ENCODE measurements at places on chromosomes 7 and 10.

GRCh38 chr10:76334255-76334654 is 902.8 kb downstream of the LRMDA start:
- no peak for DNase-seq

- DNase-seq: peak; percentile 49
Observed at GRCh38 chr10:97791824-97792721, 20.3 kb upstream of the SFRP5 start.

DNA sequence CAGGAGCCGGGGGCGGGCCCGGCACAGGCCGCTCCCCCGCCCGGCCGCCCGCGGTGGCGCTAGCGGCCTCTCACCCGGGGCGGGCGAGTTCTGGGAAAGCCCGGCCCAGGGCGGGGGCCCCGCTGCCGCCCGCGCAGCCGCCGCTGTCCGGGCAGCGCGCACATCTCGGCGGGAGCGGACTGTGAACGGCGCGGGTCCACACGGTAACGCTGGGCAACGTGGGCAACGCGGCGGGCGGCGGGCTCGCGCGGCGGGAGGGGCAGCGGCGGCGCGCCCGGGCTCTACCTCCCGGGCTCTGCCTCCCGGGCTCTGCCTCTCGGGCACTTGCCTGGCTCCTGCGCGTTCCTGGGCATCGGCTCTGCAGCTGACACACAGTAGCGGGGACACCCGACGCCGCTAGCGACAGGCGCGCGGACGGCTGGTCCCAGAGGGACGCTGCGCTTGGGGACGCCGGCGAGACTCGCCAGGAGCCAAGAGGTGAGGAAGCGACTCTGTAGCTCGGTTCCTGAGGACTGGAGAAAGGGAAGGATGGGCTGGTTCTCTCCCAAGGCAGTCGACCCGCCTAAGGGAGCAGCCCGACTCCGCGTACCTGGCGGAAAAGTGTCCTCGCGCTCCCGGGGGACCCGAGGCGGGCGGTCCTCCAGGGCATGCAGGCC is at the start of gene PLCE1:
Gene PLCE1, plus strand, starts transcription at position 150 of the 656 bp plus-strand sequence. CDS start 37,116 bp downstream, outside the sequence.
- no peak for DNase-seq

DNA sequence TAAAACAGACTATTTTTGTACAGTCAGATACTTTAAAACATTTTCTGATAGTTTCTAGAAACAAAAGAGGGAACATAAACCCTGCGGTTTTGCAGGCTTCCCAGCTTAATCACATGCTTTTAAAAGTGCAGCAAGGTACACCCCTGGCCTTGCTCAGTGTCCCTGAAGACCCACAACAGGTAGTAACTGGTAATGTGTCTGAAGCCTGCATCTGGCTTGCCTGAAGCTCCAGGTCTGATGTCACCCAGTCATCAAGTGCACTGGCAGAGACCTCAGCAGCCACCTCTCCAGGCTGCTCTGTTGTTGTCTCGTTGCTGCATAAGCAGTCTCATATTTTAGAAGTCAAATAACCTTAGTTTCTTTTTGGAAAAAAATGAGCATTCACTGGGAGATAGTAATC is 376.1 kb upstream of the MTPN start:
- DNase-seq: no peak

GRCh38 chr7:30183749-30184369 is 49.1 kb downstream of the MTURN start:
- no peak for DNase-seq

DNA sequence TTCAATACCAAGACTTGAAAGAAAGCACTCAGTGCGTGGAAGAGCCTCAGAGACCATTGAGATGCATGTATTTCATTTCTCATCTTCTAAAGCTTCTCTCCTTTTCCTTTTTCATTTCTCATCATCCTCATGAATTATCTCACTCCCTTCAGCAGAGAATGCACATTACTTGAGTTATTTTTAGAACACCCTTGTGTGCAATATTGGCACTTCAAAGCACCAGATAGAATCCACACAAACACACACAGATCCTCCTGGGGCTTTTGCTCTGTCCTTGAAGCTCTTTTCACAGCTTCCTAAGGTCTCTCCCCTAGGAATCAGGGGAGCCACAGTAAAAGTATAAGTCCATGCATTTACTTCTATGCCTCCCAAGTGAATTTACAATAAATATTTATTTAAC is 18.3 kb downstream of the DGKI start:
- DNase-seq: no peak

DNA sequence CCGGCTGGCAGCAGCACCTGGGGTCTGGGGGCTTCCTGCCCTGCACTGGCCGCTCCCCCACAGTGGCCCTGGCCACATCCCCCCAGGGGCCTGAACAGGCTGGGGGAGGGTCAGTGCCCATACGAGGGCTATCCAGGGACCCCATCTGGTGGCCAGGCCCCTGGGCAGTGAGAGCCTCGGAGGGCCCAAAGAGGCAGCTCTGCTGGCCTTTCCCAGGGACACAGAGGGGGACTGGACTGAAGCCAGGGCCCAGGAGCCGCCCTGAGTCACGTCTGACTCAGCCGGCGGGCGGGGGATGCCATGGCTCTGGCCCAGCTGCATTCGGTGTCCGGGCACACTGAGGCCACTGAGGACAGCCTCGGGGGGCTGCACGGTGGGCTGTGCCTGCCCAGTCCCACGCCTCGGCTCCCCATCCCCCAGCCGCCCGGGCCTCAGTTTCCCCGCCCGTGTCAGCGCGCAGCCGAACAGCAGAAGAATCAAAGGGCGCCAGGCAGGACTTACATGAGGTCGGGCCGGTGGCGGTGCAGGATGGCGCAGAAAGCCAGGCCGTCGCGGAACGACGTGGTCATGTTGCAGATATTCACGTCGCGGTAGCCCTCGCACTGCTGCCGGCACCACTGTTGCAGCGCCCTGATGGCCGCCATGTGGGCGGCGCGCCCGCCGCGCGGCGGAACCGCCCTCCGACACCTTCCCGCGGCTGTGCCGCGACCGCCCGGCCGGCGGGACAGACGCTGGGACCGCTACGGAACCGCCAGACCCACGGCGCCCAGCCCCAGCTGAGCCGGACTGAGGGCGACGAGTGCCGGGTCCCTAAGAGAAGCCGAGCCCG is at the start of gene MICALL2:
Gene MICALL2, minus strand, starts transcription at position 788 of the 829 bp plus-strand sequence. Its CDS starts 144 bp downstream, at position 644.
- peak; percentile 18 for DNase-seq

DNA sequence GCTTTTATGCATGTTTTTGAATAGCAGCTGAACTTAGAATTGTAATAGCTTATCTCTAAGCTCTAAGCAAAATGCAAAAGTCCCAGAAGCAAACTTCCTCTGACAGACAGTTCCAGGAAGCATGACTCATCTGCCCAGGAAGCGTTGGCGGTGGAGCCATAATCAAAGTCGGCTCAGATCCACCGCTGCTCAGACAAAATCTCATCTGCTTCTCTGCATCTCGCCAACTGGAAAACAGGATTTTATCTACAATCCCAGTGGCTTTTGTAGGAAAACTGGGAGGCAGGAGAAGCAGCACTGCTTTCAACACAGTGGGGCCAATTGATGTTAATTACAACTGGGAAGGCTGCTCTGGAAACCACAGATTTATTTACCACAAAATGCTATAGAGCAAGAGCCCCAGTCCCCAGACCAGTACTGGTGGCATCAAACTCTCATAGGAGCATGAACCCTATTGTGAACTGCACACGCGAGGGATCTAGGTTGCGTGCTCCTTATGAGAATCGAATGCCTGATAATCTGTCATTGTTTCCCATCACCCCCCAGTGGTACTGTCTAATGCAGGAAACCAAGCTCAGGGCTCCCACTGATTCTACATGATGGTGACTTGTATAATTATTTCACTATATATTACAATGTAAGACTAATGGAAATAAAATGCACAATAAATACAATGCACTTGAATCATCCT is 99.9 kb downstream of the CUBN start:
- DNase-seq: peak; percentile 76

DNA sequence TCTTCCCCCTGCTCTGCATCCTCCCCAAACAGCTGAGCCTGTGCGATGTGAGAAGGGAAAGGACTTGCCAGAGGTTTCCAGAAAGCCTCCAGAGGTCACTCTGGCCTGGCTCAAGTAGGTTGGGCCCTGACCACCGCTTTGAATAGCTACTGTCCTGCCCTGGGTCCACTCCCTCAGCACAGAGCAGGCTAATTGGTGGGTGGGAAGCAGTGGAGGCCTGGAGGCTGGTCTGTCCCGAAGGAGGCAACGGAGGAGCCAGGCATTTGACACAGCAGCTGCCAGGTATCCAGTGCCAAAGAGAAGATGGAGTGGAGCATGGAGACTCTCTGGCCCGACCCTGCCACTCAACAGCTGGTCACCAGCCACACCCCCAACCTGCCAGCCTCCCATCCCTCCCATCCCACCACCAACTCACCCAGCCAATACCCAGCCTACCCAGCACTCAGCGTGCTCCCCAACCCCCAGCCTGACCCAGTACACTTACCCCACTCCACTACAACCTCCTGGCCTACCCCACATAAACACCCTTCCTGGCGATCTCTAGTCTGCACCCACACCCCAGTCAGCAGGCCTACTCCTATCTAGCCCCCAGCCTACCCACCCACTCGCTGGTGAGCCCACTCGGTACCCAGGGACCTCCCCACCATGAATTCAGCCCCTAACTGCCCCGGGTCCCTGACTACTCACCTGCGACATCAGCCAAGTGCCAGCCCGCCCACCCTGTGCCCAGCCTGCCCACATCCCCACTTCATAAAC is 64.6 kb upstream of the COL13A1 start:
- no peak for DNase-seq

GRCh38 chr10:85187047-85187446 is 858.7 kb downstream of the CCSER2 start:
- no peak for DNase-seq

GRCh38 chr10:58335306-58336005 is 650 bp downstream of the UBE2D1 start:
- DNase-seq: no peak

- no peak for DNase-seq
Observed at GRCh38 chr7:24017519-24017918, 266.5 kb upstream of the NPY start.

DNA sequence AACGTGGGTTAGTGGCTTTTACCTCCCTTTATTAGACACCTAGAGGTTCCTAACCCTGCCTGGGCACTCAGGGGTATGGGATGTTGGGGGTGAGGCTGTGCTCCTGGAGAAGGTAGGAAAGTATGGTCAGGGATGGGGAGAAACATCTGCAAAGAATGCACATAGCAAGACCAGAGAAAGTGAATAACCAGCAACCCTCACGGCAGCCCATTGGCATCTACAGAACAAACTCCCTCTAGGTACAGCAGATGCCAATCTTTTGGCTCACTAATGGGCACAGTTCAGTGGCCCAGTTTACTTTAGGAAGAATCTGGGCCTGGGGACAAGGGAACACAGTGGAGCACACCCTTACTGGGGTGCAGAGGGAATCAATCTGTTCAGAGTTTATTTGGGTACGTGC is 143.9 kb downstream of the JAZF1 start:
- DNase-seq: no peak

- DNase-seq: no peak
Observed at GRCh38 chr7:28981161-28981465, 23.0 kb upstream of the TRIL start.

- no peak for DNase-seq
Observed at GRCh38 chr7:155365146-155365874, 67.6 kb downstream of the INSIG1 start.

DNA sequence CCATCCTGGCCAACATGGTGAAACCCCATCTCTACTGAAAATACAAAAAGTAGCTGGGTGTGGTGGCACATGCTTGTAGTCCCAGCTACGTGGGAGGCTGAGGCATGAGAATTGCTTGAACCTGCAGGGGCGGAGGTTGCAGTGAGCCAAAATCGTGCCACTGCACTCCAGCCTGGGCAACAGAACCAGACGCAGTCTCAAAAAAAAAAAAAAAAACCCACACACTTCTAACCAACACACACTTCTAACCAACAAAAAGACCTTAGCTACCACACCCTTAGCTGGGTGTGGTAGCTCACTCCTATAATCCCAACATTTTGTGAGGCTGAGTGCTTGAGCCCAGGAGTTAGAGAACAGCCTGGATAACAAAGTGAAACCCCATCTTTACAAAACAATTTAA is 33.9 kb upstream of the SPOCK2 start:
- DNase-seq: no peak

Data from activated T-helper 9 cell treated with anti-CD3 and anti-CD28 coated beads, Interleukin-2, amount 50 U/mL, for 16 hours (primary cell).